ELF-1 (cell line): ENCODE measurements at places on chromosomes 12 and 14.

- no peak for DNase-seq
Observed at GRCh38 chr14:49754570-49755097, 13.3 kb upstream of the KLHDC2 start.

- DNase-seq: no peak
Observed at GRCh38 chr12:58067610-58068387, 126.4 kb downstream of the ATP23 start.

GRCh38 chr12:129520739-129521138 lies 383.1 kb downstream of the TMEM132D start:
- no peak for DNase-seq

DNA sequence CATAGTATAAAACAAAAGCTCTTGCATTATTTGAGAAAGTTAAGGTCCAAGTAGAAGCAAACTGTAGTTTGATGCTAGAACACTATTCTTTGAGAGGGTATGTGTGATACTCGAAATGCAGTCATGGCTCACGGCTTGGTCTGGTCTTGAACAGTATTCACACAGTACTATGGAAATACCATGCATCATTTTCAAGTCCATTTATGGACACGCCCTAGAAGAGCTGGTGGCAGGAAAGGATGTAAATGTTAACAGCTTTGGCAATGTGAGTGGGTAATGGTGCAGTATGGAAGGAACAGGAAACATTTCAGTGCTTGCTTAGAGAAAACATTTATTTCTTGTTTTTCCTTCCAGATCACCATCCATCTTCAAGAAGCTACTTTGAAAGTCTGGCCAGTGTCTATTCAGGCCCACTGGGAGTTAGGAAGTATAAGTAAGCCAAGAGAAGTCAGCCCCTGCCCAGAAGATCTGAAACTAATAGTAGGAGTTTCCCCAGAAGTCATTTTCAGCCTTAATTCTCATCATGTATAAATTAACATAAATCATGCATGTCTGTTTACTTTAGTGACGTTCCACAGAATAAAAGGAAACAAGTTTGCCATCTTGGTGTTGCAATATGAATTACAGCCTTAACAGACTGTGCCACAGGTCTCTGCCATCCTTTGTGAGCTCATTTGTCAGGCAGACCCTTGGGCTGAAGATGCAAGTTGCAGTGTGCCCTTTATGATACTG lies 5.7 kb upstream of the AKAP5 start:
- no peak for DNase-seq

GRCh38 chr14:94795372-94795771 lies 25.5 kb upstream of the GSC start:
- DNase-seq: no peak

- DNase-seq: no peak
Observed at GRCh38 chr14:55127460-55127951, 1.5 kb upstream of the LGALS3 start.

GRCh38 chr12:93126069-93126474 lies 197.0 kb upstream of the EEA1 start:
- no peak for DNase-seq
